ENCODE measurements at places on chromosomes 3 and 15.

DNA sequence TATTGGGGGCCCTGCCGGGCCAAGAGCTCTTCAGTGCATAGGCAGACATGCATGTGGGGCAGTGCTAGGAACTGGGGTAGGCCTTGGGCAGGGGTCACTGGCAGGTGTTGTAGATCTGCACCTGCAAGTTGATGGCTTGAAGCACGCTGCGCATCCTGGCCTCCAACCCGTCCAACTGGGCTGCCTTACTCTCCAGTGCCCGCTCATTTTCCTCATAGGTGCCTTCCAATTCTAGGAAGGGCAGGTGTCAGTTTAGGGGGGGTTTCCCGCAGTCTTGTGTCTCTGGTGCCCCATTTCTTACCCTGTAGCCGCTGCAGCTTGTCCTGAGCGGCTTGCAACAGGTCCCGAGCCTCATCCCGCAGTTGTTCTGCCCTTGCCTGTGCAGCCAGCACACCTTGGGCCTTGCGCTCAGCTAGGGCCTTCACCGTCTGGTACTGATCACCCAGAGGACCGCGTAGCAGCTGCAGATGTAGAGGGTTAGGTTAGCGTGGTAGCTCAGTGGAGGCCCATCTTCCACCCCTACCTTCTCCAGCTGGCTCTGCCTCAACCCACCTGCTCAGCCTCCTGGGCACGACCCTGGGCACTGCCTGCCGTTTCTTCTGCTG lies 611 bp upstream of the USP19 start:
- no peak for DNase-seq

GRCh38 chr3:53805463-53806159 lies 40.6 kb downstream of the CHDH start:
- no peak for DNase-seq

GRCh38 chr15:88623061-88623460 lies 1.9 kb downstream of the AEN start:
- no peak for DNase-seq

GRCh38 chr3:39205919-39206516 lies 13.6 kb upstream of the XIRP1 start:
- DNase-seq, result no peak

DNA sequence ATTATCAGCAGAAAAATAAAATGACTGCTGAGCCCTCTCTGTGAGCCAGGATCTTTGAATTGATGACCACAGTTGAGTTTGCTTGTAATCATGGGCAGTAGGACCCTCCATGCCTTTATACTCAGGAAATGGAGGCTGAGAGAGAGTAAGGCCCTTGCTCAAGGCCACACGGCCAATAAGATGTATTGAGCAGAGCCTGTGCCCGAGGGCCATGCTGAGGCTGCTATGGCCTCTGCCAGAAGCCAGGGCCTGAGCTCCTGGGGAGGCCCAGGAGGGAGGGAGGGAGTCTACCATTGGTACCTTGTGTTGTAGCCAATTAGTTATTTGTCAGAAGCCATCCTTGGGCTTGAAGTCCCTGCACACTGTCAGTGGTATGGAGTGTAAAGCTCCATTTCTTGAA lies 151.4 kb downstream of the DNAJB8 start:
- no peak for DNase-seq

GRCh38 chr3:14801031-14801430 lies 17.7 kb upstream of the FGD5 start:
- no peak for DNase-seq

GRCh38 chr15:60395276-60396011 lies 2.3 kb downstream of the ANXA2 start:
- DNase-seq, result no peak
